ENCODE measurements at places on chromosomes 13 and 19. TPM values are rescaled to one million over a fixed set of nuclear protein-coding genes. Genes with fewer than 3 reads are reported as not detected.

The ZNF382 gene
- 4.3 TPM for total RNA-seq

The PSG3 gene
- total RNA-seq = not detected

The TMEM59L gene
- 0.25 TPM for total RNA-seq

The ZNF491 gene
- total RNA-seq = 0.85 TPM

The ZNF555 gene
- 5.4 TPM for total RNA-seq

The TNFRSF19 gene
- 0.29 TPM for total RNA-seq

The KANK3 gene
- 26.3 TPM for total RNA-seq

The PLIN5 gene
- not detected for total RNA-seq

The GIPC3 gene
- 7.1 TPM for total RNA-seq

The FUT1 gene
- 5.2 TPM for total RNA-seq

The NPAS1 gene
- total RNA-seq = 0.62 TPM

The TDRD3 gene
- 18.5 TPM for total RNA-seq

DNA sequence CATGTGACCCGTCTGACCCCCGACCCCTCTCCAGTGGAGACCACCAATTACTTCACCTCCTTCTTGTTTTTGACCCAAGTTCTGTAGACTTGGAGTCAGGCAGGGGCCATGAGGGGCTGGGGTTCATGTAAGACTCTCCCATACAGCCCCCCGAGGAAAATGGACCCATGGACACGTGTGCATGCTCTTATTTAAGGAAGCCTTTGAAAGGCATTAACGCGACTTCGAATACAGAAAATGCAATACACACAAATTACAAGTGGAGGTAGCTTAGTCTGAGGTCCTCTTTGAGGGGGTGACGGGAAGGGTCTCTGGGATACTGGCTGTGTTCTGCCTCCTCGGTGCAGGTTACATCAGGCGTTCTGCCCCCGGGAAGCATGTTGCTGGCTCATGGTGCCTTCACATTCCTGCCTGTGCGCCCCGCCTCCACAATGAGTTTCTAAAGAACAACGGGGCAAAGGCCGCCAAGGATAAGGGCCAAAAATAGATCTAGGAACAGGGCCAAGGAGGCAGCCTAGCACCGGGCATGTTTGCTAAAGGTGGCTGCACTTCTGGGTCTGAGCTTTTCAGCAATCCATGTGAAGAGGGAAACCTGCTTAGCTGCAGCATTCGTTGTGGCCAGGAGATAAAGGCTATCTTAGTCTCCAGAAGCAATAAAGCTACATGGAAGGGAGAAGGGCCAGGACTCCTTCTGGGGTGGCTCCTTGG is 54.5 kb downstream of the RAB20 start:
- no peaks in the 10 kb centered on the region for H3K27me3 ChIP-seq
- H3K36me3 ChIP-seq = peaks cover 28% of the 10 kb centered on the region
- DNase-seq = peak; percentile 18
- H3K27ac ChIP-seq = no peak overlapping the region
- H3K4me3 ChIP-seq = no peak overlapping the region

DNA sequence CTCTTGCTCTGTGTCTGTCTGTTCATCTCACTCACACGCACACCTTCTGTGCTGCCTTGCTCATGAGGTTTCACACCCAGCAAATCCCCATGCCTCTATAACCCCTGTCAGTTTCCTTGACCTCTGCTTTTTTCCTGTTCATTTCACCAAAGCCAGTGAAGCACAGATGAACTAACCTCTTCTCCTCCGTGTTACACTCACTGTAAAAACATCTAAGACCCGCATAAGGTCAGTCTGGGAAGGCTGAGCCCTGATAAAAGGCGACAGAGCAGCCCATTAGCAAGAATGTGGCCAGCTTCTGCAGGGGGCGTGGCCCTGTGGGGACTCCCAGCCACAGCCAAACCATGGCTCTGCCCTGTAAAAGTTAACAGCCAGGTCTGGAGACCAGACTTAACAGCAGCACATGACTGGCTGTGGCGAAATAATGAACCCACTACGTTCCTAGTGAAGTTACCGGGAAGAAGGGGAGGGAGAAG is 42.8 kb upstream of the NPAS1 start:
- H3K36me3 ChIP-seq = no peaks in the 10 kb centered on the region
- peaks cover 39% of the 10 kb centered on the region for H3K4me1 ChIP-seq
- peak; percentile 58 for DNase-seq
- H3K27me3 ChIP-seq = no peaks in the 10 kb centered on the region

DNA sequence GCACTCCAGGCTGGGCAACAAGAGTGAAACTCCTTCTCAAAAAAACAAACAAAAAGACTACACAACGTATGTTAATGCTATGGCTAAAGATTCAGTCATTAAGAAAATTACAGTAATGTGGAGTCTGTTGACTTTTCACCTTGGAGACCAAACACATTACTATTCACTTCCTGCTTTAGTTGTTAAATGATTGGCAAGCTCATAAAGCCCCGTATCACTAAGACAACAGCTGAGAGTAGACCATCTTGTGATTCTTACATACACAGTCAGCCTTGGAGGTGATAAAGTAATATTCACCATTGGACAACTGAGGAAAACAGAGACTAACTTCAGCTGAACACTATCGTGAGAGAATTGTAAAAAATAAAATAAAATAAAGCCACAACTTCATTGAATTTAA is 86.5 kb downstream of the KCTD12 start:
- H3K27me3 ChIP-seq = no peaks in the 10 kb centered on the region
- no peaks in the 10 kb centered on the region for H3K36me3 ChIP-seq
- DNase-seq = peak; percentile 90
- peaks cover 6% of the 10 kb centered on the region for H3K4me1 ChIP-seq
- H3K27ac ChIP-seq = no peak overlapping the region

- peak overlapping the region; percentile 16 for H3K27ac ChIP-seq
- H3K36me3 ChIP-seq = no peaks in the 10 kb centered on the region
- peak overlapping the region; percentile 52 for H3K4me3 ChIP-seq
- H3K27me3 ChIP-seq = no peaks in the 10 kb centered on the region
- H3K4me1 ChIP-seq = peaks cover 29% of the 10 kb centered on the region
These were observed 4.9 kb downstream of the LIPE start for GRCh38 chr19:42422092-42422900.

GRCh38 chr13:30047154-30047874 is 196.9 kb upstream of the UBL3 start:
- no peak overlapping the region for H3K4me3 ChIP-seq
- no peaks in the 10 kb centered on the region for H3K36me3 ChIP-seq
- DNase-seq = no peak
- H3K4me1 ChIP-seq = no peaks in the 10 kb centered on the region
- H3K27me3 ChIP-seq = no peaks in the 10 kb centered on the region

GRCh38 chr19:58395220-58395978 is at the start of gene RNF225:
TSS of gene RNF225 (plus strand) at chr19:58395656. CDS start at chr19:58396090, 434 bp downstream.
- no peak within 1 kb of the TSS for H3K27ac ChIP-seq
- no peak for DNase-seq
- H3K4me3 ChIP-seq = no peak within 1 kb of the TSS
- H3K36me3 ChIP-seq = peaks cover 6% of the 10 kb centered on the region
- peaks cover 1% of the 10 kb centered on the region for H3K4me1 ChIP-seq

DNA sequence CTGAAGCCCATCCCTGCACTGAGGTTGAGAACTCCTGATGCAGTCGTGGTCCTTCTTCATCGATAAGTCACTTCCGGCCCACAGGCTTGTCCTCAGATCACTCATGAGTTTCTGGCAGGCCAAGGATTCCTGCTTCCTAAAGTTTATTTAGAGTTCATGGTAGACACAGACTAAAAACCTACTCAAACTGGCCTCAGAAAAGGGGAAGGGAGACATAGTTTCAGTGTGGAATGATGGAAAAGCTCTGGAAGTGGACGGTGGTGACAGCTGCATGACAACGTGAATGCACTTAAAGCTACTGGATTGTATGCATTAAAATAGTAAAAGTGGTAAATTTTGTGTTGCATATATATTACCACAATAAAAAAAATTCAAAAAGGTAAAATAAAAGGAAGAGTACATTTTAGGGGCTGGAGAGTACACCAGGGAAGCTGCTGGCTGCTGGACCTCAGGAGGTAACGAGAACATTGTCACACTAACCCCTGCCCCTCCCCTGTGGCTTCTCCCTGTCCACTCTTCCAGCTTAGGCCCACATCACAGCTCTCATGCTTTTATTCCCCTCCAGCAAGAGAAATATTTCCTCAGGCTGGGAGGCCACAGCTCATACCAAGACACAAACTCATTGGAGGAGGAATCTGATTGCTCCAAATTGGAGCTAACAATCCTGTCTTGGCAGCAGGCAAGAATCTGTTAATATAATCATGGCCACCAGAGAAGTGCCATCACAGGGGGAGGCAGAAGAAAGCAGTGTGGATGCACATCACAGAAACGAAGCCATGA is 741.0 kb downstream of the UQCRFS1 start:
- no peak overlapping the region for H3K4me3 ChIP-seq
- H3K36me3 ChIP-seq = no peaks in the 10 kb centered on the region
- no peak overlapping the region for H3K27ac ChIP-seq
- DNase-seq = no peak
- H3K27me3 ChIP-seq = no peaks in the 10 kb centered on the region

GRCh38 chr13:33388286-33388998 is 102.9 kb upstream of the STARD13 start:
- no peaks in the 10 kb centered on the region for H3K27me3 ChIP-seq
- no peaks in the 10 kb centered on the region for H3K4me1 ChIP-seq
- no peak overlapping the region for H3K4me3 ChIP-seq
- H3K27ac ChIP-seq = no peak overlapping the region
- no peak for DNase-seq

- H3K4me3 ChIP-seq = no peak overlapping the region
- H3K27me3 ChIP-seq = no peaks in the 10 kb centered on the region
- H3K4me1 ChIP-seq = no peaks in the 10 kb centered on the region
- DNase-seq = no peak
- H3K27ac ChIP-seq = no peak overlapping the region
These were observed 80.7 kb upstream of the OLFM4 start for GRCh38 chr13:52947921-52948373.

- H3K36me3 ChIP-seq = no peaks in the 10 kb centered on the region
- no peaks in the 10 kb centered on the region for H3K27me3 ChIP-seq
- H3K4me1 ChIP-seq = peaks cover 16% of the 10 kb centered on the region
- DNase-seq = peak; percentile 13
These were observed 60.6 kb downstream of the CDADC1 start for GRCh38 chr13:49308097-49308875.

GRCh38 chr13:36344886-36345437 is 1.2 kb downstream of the SPART start:
- H3K27me3 ChIP-seq = no peaks in the 10 kb centered on the region
- H3K27ac ChIP-seq = peak overlapping the region; percentile 85
- no peak for DNase-seq
- no peaks in the 10 kb centered on the region for H3K36me3 ChIP-seq
- H3K4me3 ChIP-seq = peak overlapping the region; percentile 89

DNA sequence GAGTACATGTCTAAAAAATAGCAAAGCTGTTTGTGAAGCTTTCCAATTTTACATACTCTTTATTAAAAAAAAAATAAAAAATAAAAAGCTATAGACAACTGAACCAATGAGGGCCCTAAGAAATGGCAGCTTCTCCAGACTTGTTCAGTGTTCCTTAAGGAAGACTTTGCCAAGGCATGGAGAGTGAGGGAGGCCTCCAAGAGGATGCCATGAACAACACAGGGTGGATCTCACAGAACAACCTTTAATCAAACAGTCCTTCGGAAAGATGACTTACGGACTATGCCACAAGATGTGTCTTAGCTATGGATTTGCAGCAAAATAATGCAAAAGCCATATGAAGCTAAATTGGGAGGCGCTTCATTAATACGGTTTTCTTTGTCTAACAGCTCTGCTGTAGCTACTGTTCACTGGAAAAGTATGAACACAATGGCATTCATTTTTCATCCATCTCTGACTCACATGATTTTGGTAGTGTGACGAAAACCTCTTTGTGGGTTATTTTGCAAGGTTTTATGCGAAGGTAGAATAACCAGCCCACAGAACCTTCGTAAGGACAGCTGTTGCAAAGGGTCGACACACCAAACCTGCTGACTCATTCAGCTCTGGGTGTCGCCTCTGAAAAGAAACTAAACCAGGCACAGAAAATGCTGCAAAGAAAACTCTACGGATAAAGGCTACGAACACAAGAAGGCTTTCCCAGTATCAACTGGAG is 27.7 kb downstream of the EFNB2 start:
- DNase-seq = no peak
- no peak overlapping the region for H3K4me3 ChIP-seq
- H3K4me1 ChIP-seq = peaks cover 14% of the 10 kb centered on the region
- H3K27me3 ChIP-seq = no peaks in the 10 kb centered on the region

GRCh38 chr13:23443878-23444277 is 10.4 kb upstream of the SACS start:
- no peak overlapping the region for H3K4me3 ChIP-seq
- no peaks in the 10 kb centered on the region for H3K4me1 ChIP-seq
- DNase-seq = no peak
- no peaks in the 10 kb centered on the region for H3K27me3 ChIP-seq
- no peak overlapping the region for H3K27ac ChIP-seq

- H3K4me3 ChIP-seq = no peak overlapping the region
- H3K36me3 ChIP-seq = no peaks in the 10 kb centered on the region
- H3K4me1 ChIP-seq = no peaks in the 10 kb centered on the region
- no peak for DNase-seq
- H3K27me3 ChIP-seq = peaks cover 6% of the 10 kb centered on the region
These were observed 171.7 kb upstream of the KLF12 start for GRCh38 chr13:74305876-74306275.

DNA sequence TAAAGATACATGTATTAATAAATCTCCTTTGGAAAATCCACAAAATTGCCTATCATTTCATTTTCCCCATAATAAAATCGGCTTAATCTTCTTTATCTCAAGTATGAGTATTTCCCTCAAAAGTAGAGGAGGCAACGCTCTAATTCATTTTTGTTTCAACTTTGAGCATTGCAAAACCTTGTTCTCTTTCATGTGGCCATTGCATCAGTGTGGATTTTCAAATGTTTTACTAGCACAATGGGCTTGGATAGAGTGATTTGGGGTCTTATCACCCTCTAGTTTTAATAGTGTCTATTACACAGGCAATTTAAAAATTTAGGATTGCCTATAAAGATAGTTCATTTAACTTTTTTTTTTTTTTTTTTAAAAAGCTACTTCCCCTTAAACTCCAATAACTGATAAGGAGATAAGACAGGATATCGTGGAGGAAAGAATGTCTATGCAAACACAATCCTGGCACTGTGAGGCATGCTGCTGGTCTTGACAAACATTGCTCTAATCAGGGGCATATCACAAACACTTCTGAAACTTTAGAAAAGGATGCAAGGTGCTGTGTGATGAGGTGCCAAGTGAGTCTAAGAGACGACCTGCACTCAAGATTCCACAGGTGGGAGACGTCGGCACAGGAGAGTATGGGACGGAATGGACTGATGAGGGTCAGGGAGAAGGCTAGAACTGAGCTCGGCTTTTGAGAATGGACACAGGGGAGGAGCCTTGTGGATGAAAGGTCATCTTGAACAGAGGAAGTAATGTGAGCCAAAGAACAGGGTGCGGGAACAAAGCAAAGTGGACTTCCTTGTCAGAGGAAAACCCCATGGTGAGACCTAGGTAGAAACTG is 199.7 kb downstream of the IRS2 start:
- no peak for DNase-seq
- no peaks in the 10 kb centered on the region for H3K4me1 ChIP-seq
- H3K27ac ChIP-seq = no peak overlapping the region
- no peaks in the 10 kb centered on the region for H3K36me3 ChIP-seq
- H3K27me3 ChIP-seq = no peaks in the 10 kb centered on the region

GRCh38 chr13:64347664-64348063 is 2882.5 kb downstream of the PCDH9 start:
- H3K27ac ChIP-seq = no peak overlapping the region
- H3K27me3 ChIP-seq = no peaks in the 10 kb centered on the region
- DNase-seq = no peak
- no peaks in the 10 kb centered on the region for H3K36me3 ChIP-seq
- no peak overlapping the region for H3K4me3 ChIP-seq

- peak within 1 kb of the TSS; percentile 49 for H3K4me3 ChIP-seq
- no peaks in the 10 kb centered on the region for H3K36me3 ChIP-seq
- peak; percentile 60 for DNase-seq
- H3K27me3 ChIP-seq = no peaks in the 10 kb centered on the region
- peaks cover 25% of the 10 kb centered on the region for H3K4me1 ChIP-seq
- peak within 1 kb of the TSS; percentile 62 for H3K27ac ChIP-seq
These were observed at the start of gene B3GNT8 for GRCh38 chr19:41426952-41427646. TSS of gene B3GNT8 (minus strand) at chr19:41427374. CDS start at chr19:41426778, 596 bp downstream.

Data from endothelial cell of umbilical vein (primary cell).